T1000 (cell line): ENCODE measurements at places on chromosomes 12 and 14.

DNA sequence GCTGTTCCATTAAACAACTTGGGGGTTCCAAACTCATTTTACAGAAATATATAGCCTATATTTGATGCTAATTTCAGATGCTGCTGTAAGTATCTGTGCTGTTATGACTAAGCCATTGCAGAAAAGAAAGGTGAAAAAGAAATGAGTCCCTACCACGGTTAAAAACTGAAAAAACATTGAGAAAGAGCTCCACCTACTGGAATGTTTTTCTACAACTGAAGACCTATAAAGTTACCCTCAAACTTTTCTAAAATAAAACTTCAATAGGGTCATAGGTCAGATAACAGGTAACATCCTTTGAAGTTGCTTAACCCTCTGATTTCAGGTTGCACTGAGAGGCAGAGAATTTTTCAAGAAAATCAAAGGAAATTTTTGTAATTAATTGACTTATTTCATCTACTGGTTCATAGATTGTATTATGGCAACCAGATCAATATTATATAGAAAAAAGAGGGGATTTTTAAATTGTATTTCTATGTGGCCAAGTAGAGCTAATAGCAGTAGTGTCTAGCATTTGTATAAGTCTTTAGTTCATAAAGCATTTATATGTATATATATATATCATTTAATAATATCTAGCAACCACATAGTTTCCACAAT, 279.9 kb downstream of the RPS29 start:
- no peak for DNase-seq

GRCh38 chr14:92726135-92726932, 22.1 kb downstream of the LGMN start:
- peak; percentile 63 for DNase-seq

- DNase-seq: no peak
These were observed 427.2 kb downstream of the TRHDE start for GRCh38 chr12:72699362-72699761.

GRCh38 chr12:103348935-103349334, 146.8 kb downstream of the C12orf42 start:
- no peak for DNase-seq

- DNase-seq: no peak
These were observed 42.4 kb upstream of the GPATCH2L start for GRCh38 chr14:76109087-76109880.

DNA sequence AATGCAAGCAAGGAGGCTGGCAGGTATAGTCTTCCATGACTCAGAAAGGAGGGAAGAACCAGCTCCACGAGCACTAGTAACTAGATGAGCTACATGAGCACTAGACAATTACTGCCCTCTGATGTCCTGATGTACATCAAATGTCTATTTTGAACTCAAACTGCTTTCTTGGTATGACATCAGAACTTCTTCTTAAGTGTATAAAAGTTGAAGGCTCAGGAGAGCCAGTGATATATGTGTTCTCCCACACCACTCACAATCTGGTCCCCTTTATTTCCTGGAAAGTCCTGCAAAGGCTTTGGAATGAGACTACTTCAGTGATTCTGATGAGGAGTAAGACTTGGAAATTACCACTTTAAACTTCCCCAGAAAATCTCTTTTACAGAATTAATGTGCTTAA, 18.5 kb upstream of the DHRS7 start:
- no peak for DNase-seq

DNA sequence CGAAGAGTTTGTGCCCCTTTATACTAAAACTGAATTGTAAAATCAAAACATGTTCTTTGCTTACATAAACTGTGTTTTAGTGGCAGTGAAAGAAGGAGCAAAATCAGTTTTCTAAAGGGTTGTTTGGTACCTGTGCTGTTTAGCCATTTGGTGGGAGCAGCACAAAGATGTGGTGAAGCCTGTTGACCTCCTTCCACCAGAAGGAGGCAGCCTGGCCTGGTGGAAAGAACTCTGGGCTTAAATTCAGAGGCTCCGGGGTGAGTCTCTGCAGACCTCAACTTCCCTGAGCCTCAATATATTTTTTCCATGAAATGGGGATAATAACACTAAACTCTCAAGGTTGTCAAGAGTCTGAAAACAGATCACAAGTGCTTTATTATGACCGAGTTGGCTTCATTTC, 502.5 kb downstream of the VRK1 start:
- no peak for DNase-seq

GRCh38 chr14:70064136-70064865, 124.5 kb downstream of the SLC8A3 start:
- no peak for DNase-seq

- DNase-seq: no peak
These were observed 23.5 kb downstream of the AKAP6 start for GRCh38 chr14:32352631-32353030.

- no peak for DNase-seq
These were observed 98.9 kb downstream of the ACSS3 start for GRCh38 chr12:81176796-81177195.

DNA sequence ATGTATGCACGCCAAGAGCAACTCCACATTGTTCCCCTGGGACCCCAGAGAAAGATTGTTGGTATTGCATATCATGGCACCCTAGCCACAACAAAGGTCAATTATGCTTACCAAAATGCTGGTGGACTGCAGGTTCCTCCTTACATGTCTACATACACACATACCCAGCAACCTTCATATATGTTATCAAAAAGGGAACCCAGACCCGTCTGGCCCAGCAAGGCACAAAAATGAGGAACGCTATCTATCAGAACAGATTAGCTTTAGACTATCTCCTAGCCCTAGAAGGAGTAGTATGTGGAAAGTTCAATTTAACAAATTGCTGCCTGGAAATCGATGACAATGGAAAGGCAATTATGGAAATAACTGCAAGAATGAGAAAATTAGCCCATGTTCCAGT, 61.5 kb downstream of the DHRS2 start:
- DNase-seq: no peak

DNA sequence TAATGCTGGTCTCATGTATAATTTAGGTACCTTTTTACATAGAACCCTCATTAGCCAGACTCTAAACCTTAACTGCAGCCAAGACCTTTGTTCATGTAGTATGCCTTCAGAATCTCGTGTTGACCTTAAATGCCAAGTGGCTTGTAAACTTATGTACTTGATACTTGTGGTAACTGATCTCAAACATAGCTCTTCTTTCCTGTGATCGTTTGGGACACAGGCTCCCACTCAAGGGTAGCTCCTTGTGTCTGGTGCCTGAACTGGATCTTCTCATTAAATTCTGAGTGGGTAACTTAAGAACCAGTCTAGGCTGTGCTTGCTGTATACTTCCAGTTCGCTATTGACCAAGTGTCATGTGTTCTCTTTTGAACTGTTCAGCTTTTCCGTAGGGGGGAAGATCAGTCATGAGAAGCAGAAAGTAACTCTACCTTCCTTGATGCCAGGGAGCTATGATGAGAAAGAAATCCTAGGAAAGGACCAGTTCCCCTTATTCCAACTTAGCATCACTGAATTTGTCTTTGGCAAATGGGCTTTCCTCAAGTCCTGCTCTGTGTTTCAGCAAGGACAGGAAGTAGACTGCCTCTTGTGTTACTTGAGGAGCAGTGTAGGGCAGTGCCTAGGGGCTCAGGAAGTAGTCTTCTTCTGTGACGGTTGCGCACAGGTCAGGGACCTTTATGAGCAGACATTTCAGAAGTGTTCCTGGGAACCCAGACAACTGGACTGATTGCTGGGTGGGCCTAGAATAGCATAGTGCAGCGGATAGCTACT, 2.5 kb downstream of the LGALS3 start:
- no peak for DNase-seq

DNA sequence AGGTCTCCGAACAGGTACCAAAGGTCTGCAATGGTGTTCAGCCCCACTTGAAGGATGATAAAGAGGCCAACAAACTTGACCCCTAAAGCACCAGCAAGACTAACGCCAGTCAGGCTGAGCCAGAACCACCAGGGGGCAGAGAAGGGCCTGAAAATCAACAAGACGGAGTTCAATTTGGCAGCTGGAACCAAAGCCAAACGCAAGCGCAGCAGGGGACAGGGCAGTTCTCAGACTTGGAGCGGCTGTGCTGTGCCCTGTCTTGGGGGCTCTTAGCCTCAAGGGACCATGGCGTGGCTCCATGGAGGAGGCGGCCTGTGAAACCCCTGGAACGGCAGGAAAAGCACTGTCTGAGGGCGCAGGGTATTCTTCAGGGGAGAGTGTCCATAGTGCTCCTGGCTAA, 19.6 kb downstream of the POMT2 start:
- DNase-seq: peak; percentile 28

GRCh38 chr14:94713115-94713514, 56.8 kb downstream of the GSC start:
- no peak for DNase-seq

- peak; percentile 23 for DNase-seq
These were observed 614.8 kb downstream of the DIO2 start for GRCh38 chr14:79596551-79596950.

GRCh38 chr12:45688183-45688582, 41.3 kb upstream of the ARID2 start:
- no peak for DNase-seq

DNA sequence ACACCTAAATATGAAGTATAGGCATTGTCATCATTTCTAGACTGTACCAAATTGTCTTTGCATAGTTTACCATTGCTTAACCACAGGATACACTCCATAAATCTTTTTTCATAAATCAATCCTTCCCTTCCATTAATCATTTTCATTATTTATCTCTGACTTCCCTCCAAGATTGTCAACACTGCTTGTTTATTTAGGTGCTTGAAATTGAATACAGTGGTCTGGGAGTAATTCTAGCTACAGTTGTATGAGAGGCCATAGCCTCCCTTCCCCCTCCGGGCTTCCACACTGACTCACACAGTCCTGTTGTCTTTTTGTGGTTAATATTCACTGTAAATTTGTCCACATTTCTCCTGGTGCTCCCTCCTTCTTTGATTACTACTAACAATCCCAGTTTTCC, 114.2 kb upstream of the ARID2 start:
- DNase-seq: no peak

GRCh38 chr14:50530794-50531365, 1.5 kb downstream of the MAP4K5 start:
- DNase-seq: no peak

DNA sequence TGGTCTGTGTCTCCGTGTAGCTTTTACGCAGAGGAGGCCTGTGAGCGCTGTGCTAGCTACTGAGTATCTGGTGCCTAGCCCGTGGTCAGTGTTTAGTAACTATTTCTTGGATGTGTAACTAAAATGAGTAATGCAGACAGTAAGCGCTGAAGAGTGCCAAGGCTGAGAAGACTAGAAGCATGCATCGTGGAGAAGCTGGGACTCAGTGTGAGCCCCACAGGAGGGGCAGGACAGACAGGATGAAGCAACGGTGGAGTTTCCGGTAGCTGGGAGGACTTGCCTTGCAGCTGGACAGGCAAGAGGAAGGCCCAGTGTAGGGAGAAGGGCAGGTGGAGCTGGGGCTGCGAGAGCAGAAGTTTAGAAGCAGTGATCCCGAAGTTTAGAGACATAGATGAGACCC, 233.4 kb upstream of the FKBP4 start:
- DNase-seq: no peak

DNA sequence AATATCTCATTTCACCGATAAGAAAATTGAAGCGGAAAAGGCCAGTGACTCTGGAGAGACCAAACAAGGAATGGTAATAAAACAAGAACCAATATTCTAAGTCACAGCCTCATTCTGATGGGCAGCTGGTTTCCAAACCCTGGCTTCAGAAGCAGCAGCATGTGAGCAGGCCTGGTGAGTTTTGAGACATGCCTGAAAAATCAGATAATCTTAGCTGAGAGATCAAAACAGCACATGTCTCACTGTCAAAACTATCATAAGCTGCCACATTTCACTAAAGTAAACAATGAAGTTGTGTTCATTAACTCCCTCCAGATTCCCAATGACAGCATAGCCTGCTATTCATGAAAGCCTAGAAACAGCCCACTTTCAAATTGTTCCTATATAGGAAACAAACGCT, 36.5 kb downstream of the CIT start:
- no peak for DNase-seq

DNA sequence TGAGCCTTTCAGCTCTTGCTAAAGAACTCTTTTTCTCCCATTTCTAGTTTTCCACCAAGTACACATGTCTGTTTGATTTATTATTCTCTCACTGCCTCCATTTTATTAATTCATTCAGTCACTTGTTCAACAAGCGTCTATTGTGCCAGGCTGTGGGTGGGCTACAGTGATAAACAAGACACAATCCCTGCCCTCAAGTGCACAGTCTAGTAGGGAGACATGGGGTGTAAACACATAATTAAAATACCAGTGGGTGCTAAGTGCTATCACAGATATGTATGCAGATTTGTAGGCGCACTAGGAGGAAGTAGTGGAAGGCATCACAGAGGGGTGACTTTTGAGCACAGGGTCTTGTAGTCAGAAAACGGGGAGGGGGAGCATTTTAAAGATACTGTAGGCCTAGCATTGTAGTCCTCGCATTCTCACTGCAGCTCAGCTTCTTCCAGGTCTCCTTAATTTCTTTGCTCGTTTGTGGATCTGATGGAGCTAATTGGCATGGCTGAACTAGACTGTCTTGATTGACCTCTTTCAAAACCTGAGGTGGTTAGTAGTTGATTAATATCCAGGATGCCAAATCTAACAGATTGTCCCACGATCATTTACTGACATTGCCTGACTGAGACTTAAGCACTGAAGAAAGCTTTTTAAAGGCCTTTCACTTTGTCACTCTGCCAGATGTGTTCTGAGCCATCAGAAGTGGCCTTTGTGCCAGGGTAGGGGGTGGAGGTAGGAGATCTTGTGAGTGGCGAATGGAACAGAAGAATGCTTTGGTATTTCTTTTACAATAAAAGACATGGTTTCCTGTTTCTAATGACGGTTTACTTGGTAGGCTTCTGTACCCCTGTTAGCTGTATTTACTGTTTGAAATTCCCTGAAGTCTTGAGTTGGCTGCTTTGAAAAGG, 116.9 kb downstream of the DIP2B start:
- DNase-seq: no peak

DNA sequence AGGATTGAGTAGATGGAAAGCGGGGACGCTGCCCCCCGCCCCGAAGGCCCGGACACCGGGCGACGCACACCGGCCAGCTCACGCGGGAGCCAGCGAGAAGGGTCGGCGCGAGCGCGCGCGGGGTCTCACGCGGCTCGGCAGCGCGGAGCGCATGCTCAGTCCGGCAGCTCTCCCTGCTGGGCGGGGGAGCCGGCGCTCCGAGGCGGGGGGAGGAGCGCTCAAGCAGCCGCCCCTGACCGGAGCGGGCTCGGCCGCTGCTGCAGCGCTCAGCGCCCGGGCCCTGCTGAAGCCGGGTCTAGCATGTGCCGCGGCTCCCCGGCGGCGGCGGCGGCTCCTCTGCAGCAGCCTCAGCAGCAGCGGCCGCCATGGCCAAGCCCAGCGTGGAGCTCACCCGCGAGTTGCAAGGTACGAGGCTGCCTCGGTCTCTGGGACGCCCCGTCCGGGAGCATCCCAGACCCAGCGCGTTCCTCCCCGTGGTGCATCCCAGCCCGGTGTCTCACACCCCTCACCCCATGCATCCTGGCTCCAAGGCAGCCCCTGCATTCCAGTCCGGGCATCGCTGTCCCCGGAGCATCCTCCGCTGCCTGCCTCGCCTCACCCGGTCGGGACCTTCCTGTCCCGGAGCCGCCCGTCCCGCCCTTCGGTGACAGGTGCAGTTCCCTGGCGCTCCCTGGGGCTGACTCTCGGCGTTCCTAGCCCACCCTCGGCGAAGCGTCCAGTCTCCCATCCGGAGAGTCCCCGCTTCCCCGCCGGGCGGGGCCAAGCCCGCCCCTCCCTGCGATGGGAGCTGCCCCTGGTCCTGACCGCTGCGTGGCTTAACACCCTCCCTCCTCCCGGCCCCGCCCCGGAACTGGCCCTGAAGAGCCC, at the start of gene CARMIL3:
TSS of gene CARMIL3 (plus strand) at position 221 of the 867 bp plus-strand sequence. CDS start at position 366, 145 bp downstream.
- DNase-seq: peak; percentile 33

GRCh38 chr12:22447223-22447622, 97.1 kb downstream of the C2CD5 start:
- no peak for DNase-seq

GRCh38 chr14:65434216-65434850, 21.8 kb downstream of the FUT8 start:
- DNase-seq: no peak
